Stimulated activated CD4-positive, alpha-beta T cell treated with anti-CD3 and anti-CD28 coated beads, Interleukin-4, amount 100 ng/mL, for 4 hours (primary cell): ENCODE measurements at places on chromosomes 7 and 10.

DNA sequence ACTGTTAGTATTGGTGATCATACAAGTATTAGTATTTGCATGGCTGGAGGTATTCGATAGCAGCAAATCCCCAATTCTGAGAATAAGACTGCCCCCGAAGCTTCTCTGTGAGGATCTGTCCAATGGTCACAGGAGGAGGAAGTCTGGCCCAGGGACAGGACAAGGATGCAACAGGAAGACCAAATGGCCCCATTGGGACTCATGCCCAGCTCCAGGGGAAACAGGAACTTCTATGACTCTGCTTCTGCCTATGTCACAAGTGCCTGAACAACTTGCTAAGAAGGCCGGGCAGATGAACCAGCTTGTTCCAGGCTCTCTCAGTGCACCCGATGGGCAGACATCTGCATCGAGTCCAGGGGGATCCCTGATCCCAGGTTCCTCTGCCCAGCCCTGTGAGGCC, 172.0 kb upstream of the GRB10 start:
- no peak for DNase-seq

GRCh38 chr10:93915598-93915997, 21.8 kb downstream of the SLC35G1 start:
- DNase-seq = no peak

DNA sequence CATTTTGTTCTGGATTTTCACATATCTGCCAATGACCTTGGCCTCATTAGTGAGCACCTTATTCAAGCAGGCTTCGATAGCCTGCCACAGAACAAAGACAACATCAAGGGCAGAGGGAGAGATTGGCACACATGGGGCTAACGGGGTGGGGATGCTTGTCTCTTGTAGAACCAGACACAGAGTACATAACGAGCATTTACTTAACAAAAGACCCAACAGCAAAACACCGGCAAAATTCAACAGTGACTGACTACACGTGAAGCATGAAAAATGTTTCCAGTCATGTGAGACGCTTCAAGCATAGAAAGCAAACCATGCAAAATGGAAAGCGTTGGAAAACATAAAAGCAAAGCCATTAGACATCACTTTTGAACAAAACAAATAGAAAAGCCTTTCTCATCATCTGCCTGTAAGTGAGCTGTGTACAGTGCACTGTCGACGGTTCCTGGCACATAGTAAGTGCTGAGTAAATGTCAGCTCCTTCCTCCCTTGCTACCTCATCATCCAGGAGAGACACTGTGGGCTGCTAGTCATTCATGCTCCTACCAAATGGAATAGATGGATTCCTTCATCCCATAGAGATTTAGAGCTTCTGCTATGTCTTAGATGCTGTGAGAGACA, 134.4 kb upstream of the AGK start:
- no peak for DNase-seq

- DNase-seq = no peak
Measured at GRCh38 chr10:33559105-33559504, 224.6 kb upstream of the NRP1 start.

DNA sequence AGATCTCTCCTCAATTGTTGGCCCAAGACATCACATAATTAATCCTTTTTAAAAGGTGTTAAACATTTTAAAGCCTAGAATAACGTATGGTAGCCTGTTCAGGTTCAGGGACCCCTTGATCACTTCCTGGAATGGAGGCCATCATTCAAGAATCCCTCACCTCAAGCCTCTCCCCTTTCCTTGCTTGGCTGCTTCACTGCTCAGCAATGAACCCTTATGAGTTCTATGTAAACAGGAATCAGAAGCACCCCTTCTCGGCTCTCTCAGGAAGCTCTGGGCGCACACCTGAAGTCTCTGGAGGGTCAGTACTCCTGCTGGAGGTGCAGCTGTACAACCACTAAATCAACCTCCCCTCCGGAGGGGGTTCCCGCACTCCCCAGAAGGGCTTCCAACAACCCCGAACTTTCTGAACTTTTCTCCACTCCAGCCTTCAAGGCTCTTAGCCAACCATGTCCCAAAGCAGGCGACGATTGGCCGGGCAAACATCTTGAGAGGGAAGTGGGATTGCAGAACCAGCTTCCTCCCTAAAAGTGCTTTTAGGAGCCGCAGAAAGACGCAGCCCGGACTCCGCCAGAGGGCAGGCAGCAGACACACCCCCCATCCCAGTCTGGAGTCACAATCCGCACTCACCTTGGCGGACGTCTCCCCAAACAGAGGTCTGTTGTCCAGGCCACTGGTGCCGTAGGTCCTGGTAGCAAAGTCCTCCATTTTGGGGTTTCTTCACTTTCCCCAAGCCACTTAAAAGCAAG, 562 bp downstream of the TMEM243 start:
- DNase-seq = no peak

- DNase-seq = no peak
Measured at GRCh38 chr10:97596101-97597082, 6.9 kb downstream of the C10orf62 start.

DNA sequence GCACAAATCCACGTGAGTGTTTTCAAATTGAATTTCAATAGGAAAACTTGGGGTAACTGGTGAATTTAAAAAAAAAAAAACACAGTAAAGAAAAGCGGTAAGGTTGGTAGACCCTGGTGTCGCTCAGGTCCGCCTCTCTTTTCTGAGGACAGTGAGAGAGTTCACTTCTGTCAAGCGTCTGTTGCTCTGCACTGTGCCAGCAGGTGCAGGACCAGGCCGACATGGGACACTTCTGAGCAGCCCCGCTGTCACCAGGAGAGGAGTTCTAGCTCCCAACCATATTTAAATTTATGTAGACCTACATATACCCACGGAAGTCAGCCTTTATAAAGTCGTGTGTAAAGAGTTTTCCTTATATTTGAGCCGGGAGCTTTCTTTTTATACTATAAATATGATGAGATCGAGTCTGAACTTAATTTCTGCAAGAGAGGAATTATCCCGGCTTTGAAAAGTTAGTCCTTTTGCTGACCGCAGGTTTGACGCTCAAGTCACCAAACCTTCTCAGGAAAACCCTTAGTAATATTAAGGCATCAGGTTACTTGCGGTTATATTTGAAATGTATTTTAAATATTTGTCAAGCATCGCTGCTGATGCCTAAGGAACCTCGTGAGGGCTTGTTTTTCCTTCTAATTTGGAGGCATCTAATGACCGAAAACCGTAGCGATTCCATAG, 531 bp downstream of the IKZF1 start:
- peak; percentile 63 for DNase-seq

- no peak for DNase-seq
Measured at GRCh38 chr10:64636461-64636860, 1115.3 kb downstream of the REEP3 start.

DNA sequence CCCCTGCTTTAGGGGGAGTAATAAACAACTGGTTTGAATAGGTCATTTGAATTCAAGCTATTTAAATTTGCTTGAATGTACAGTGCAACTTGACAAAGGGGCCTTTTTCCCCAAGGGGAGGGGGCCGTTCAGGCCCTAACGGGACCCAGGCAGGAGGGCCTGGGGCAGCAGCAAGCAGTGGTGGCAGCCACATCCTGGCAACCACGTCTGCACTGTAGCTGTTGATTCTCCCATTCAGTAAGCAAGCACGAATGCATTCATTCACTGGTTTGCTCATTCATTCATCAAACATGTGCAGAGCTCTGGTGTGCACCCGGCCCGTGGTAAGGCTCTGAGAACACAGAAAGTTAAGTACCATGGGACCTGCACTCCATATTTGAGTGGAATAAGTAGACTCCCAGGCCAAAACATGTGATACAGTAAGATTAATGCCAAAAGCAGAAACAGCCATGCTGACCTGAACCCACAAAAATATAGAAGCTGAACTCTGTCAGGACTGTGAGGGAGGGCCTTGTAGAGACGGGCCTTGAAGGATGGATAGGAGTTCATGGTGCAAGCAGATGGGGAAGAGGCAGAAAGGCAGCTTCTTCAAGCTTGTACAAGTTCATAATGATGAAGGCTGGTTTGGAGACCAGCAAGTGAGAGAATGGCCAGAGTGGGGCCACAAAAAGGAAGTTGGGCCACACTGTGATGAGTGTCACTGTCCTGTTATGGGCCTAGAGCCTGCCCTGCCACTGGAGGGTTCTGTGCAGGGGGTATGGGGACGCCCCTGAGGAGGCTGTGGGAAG, 29.3 kb upstream of the C10orf53 start:
- DNase-seq = no peak

- no peak for DNase-seq
Measured at GRCh38 chr7:157041004-157041403, 30.5 kb upstream of the MNX1 start.

DNA sequence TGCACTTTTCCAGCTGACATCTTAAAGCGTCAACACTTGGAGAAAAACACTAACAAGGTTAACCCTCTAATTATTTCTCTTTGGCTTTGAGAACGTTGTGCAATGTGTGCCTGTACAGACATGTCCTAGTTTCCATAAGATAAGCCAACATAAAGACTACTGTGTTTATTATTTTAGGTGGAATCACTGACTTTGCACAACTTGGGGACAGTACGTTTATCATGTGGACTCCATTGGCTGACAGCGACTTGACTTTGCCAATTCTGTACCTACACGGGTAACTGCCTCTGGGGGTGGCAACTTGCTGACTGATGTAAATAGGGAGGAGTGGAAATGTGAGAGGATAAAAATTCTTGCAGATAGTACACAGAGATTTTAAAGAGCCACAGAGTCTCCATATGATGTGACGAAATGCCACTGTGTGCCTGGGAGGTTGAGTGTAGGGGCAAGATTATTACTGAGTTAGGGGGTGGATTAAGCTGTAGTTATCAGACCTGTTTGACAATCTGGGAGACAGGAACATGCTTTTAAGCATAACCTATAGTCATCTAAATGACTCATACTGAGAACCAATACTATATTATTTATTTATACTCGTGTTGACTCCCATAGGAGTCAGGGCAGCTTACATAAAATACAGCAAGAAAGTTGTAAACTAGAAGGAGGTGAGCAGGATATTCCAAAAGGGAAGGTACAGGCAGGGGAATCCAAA, 21.0 kb downstream of the SLC13A4 start:
- no peak for DNase-seq

DNA sequence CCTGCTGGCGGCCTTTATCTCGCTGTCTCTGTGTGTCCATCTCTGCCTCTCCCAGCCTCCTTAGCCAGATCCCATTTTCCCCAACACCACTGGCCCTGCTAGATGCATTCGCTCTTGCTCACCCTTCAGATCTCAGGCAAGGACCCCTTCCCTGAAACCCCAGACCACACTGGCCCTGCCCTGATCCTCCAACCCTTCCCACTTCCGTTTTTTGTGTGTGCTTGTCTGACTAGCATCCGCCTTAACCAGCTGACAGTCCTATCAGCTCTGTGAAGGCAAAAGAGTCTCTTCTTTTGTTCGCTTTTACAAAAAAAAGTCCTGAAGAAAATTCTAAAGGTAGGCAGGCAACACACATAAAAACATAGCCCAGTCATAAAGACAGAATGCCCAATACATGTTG, 28.7 kb downstream of the CHST15 start:
- no peak for DNase-seq
